Inflammatory macrophage treated with lipopolysaccharide for 1 hour (primary cell): ENCODE measurements at places on chromosomes 5 and 9.

DNA sequence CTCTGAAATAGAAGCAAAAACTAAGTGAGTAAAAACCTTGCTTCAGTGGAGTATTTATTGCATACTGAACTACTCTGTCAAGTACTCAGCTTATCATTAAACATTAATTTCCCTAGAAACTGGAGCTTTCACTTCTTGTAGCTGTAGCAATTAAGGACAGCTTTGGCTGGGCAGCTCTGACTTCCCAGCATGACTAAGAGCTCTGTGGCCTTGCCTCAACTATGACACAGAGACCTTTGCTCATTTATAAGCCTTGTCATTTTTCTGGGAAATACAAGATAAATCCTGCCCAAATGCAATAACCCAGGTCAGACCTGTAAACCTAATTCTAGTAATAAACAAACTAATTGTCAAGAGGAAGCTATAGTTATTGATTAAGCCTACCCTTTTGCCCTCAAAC lies 65.4 kb upstream of the STK32A start:
- peak; percentile 13 for DNase-seq

DNA sequence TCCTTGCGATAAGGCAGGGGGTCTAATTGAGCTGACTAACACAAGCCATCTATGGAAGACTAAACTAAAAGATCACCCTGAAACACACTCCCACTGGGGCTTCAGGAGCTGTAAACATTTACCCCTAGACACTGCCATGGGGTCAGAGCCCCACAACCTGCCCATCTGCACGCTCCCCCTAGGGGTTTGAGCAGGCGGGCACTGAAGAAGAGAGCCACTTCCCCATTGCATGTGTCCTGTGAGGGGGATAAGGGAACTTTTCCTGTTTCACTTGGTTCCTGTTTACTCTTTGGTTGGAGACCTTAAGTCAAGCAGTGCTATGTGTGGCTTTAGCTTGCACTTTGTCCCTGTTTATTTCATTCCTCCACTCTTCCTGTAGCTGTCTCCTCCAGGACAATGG lies 1929.5 kb upstream of the CDH9 start:
- no peak for DNase-seq

- no peak for DNase-seq
Measured at GRCh38 chr5:1436681-1437080, 8.6 kb downstream of the SLC6A3 start.

GRCh38 chr5:83549076-83549475 lies 77.5 kb downstream of the VCAN start:
- DNase-seq, result no peak

GRCh38 chr5:17317473-17317872 lies 100.0 kb downstream of the BASP1 start:
- no peak for DNase-seq

DNA sequence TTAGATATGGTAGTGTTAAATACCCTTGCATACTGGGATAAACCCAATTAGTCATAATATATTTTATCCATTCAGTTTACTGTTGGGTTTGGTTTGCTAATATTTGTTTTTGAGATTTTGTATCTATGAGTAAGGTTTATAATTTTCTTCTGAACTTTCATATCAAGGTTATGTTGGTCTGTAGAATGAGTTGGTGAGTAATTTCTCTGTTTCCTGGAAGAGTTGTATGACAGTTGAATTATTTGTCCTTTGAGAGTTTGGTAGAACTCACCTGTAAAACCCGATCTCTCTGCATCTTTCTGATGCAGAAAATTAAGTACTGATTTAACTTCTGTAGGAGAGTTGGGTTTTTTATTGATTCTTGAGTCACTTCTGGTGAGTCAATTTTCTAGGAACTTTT lies 20.4 kb downstream of the DDX4 start:
- DNase-seq, result no peak

- DNase-seq, result no peak
Measured at GRCh38 chr5:91977579-91977978, 594.5 kb upstream of the ARRDC3 start.

- no peak for DNase-seq
Measured at GRCh38 chr5:171984748-171985419, 21.6 kb downstream of the FBXW11 start.

- no peak for DNase-seq
Measured at GRCh38 chr9:31745886-31746285, 638.6 kb upstream of the ACO1 start.
